KBM-7 (cell line): ENCODE measurements at places on chromosomes 7 and 10.

DNA sequence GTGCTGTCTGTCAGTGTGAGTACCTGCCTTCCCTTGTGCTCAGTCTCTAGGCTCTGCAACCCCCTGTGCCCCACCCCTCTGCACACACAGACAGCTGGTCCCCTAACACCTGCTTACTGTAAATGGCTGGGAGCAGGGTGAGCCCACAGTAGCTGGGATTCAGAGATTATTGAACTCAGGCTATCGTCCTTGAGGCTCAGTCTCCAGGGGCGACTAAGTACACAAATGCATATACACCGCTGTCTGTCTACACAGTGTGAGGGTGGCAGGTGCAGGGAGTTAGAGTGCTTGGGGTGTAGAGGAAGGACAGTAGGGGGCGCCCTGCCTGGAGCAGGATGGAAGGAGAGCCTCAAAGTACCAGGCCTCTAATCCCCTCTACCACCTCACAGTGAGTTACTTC lies 12.9 kb downstream of the UPP1 start:
- DNase-seq: no peak

- no peak for DNase-seq
Observed at GRCh38 chr10:22320591-22321155, at the start of gene BMI1. TSS of gene BMI1 (plus strand) at chr10:22321099. CDS start at chr10:22326450, 5,351 bp downstream.

GRCh38 chr10:59997827-59998525 lies 91.6 kb upstream of the CCDC6 start:
- DNase-seq: no peak

DNA sequence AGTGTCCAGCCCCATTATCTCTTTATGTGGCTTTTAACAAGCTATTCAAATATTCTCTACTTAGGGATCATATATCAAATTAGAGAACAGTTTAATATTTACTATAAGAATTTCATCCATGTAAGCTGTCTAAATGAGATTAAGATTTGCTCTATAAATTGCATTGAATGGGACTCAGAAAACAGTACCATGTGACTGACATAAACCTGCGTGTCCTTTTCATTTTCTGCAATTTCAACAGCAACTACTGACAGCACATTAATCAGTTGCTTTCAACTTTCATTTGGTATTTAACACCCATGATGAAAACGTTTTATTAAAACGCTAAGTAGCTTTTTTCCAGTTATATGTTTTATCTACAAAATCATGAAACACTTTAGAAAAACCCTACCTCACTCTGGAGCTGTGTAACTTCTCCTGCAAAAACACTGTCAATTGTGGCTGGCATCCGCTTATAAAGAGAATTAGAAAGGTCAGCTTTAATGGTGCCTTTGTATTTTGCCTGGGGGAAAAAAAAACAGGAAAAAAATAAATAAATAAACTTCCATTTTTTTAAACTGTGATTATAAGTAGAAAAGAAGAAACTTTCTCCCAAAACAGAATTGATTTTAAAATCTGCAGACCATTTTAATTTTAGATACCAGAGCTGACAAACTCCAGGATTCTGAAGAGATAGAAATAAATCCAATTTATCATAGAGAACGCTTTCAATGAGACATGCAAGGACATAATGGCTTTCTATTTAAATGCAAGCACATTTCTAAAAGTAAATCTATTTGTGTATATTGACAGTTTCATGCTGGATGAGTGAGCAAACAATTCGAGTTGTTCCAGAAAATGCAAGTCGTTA lies 9.2 kb downstream of the NEBL start:
- no peak for DNase-seq

GRCh38 chr10:28246023-28246422 lies 56.8 kb downstream of the MPP7 start:
- DNase-seq: no peak

DNA sequence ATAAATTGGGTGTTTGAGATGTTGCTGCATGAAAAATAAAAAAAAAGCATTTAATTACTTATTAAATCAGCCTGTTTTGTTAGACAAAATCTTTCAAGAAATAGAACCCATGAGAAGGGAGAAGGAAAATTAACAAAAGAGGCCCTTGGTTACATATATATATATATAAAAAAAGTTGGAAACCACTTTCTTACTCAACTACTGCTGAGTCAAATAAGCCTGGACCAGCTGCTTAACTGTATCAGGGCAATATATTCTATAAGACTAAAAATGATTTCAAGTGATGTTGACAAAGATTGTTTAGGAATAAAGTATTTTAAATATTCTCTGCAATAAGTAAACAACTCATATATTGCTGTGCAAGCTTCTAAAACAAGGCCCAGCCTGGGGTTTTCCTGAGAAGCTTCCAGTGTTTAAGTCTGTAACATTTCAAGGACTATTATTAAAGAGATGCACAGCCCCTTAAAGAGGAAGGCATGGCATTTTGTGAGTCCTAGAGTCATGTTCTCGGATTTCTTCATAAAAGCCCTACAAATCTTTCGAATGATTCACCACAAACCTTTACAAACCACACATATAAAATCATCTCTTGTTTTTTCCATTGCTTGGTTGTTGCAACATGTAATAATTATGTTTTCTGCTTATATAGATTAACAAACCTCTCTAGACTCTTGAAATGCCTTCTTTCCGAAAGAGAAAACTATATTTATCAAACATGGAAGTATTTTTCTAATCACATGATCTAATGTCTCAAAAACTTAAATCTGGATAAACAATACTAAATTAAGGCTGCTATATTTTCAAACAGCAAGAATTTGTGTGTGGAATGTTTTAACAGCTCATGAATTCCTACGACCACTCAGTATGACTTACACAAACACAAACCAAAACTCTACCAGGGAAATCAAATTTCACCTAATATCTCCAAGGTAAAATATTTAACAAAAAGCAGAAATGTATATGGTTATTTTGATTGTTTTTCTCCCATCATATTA lies 14.3 kb downstream of the JAZF1 start:
- DNase-seq: no peak

DNA sequence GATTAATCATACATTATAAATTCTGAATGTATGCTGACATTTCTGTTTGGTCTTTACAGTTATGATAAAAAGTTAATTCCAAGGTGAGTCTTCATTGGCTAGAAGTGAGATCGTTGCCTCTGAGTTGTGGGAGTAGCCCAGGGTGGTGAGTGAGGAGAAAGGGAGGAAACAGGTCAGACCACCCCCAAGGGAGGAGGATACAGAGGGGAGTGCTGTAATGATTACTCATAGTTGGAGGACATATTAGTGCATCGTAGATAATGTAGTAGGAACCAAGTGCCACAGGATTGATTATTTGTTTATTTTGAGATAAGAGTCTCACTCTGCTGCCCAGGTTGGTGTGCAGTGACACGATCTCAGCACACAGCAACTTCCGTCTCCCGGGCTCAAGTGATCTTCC lies 672.2 kb downstream of the INHBA start:
- DNase-seq: no peak

DNA sequence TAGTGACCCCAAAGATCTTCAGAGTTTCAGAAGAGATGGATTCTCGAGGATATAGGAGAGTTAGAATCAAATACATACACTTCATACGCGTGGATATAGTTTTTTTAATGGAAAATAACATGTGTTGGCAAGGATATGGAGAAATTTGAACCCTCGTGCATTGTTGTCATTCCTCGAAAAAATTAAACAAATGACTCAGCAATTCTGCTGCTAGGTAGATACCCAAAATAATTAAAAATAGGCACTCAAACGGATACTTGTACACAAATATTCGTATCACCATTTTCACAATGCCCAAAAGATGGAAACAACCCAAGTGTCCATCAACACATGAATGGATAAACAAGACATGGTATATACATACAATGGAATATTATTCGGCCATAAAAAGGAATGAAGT lies 5.6 kb upstream of the NT5C2 start:
- DNase-seq: no peak

- DNase-seq: no peak
Observed at GRCh38 chr10:6841761-6842160, 261.7 kb upstream of the PRKCQ start.

- no peak for DNase-seq
Observed at GRCh38 chr7:17598305-17598704, 299.9 kb downstream of the AHR start.

DNA sequence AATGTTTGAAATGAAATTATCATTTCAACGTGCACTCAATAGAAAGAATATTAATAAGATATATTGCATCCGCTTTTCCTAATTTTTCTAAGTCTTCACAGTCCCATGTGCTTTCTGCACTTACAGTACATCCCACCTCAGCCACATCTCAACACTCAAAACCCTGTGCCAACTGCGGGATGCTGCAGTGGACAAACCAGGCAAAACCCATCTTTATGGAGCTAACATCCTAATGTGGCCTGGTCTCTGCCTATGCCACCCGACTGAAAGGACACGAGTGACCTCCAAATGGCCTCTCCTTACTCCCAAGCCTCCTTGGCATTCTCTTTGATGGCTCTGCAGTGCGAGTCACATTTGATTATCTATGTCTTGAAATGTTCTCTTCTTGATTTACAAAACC lies 57.4 kb upstream of the ADRB1 start:
- no peak for DNase-seq

- DNase-seq: no peak
Observed at GRCh38 chr7:134462337-134462925, 3.5 kb upstream of the AKR1B1 start.

- DNase-seq: no peak
Observed at GRCh38 chr7:72286519-72286918, 125.6 kb downstream of the CALN1 start.

DNA sequence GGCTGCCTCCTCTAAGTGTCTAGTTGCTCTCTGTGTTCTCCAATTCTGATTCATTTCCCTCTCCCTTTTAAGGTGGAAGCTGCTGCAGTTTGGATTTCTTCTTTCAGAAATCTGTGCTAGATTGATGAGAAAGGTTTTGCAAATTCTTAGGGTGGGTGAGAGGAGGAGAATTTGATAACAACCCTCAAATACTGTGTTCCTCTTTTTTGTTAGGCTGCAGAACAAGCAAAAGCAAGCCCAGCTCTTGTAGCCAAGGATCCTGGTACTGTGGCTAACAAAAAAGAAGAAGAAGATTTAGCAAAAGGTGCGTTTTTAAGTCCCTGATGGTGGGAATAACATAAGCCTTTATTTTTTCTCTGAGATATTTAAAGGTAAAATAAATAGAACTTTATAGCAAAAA lies 49.1 kb downstream of the STAM start:
- DNase-seq: peak; percentile 53

DNA sequence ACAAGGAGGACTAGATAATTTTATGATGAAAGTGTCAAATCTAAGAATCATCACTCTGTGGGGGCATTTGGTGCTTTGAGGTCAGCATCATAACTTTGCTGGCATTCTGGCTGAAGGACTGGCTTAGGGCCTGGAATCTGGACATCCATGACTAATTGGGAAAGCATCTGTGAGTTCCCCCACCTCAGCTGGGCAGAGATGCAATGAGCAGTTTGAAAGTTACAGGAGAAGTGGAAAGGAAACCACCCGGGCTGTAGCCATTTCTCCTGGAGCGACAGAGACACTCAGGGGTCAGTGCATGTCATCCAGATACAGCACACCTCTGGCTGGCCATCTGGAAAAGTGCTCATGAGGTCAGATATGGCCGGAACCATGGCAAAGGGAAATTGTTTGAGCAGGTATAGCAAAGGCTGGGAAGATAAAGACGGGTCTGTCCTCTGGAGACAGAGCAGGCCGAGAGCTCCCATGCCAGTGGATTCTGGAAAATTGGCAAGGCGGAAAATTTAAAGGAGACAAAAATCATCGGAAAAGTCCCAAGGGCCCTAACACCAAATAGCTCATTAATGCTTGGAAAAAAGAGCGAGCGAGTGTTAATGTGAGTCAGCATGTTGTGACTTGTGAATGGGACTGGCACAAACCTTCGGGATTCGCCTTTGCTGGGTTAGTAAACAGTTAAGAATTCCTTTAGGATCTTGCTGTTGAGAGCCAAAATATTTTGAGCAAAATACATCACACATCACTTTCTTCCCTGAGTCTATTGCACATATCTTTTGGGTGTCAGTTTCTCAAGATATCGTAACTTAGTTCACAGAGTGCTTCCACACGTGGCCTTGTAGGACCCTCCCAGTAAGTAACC lies 188.4 kb upstream of the AGK start:
- no peak for DNase-seq

GRCh38 chr7:138127996-138128395 lies 51.7 kb downstream of the AKR1D1 start:
- no peak for DNase-seq

GRCh38 chr7:50721160-50721559 lies 61.5 kb downstream of the GRB10 start:
- no peak for DNase-seq
